ENCODE measurements at places on chromosomes 1 and 21.

- DNase-seq: no peak
Observed at GRCh38 chr1:205071801-205072200, 12.5 kb downstream of the TMEM81 start.

DNA sequence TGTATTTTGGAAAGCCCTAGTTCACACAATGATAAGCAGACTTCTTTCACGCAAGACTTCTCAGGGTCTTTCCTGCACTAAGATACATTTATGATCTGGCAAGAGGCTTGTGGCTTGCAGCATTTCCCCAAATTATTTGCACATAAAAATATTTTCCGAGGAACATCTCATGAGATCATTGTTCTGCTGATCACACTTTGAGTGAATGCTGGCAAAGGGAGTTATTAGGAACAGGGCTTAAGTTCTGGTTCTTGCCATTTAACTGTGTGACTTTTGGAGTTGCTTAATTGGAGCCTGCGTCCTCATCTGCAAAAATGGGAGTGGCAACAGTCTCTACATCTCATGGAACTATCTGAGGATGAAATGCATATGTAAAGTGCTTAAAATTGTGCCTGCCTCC is 50.2 kb downstream of the GADD45A start:
- no peak for DNase-seq

DNA sequence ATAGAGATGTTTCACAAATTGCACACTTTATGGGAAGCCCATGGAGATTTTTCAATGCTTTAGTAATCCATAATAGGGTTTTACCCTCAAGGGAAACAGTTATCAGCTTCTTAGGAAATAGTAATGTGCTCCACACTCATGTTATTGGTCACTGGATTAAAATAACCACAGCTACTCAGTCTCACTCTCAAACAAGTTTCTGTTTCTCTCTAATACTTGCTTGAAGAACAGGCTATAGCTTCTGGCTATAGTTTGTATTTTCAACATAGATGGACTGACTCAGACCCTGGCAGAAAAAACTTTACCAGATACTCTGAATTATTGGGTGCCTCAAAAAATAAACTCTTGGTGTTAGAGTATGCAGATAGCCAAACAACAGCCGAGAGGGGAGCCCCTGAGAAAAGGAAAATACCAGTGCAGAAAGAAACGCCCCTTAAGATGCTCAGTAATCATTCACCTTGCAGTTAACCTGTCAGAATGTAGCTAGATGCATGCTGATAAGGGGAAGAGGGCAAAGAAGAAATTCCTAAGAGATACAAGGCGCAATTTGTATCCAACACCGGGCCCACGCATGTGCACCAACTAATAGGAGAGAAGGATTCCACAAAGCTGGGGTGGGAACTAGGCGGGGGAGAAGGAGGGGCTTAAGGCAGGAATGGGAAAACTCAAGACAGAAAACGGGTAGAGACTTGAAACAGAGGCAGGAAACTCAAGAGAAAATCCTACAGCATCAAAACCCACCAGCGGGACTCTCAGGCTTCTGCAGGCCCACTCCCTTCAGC is 30.4 kb upstream of the PDE4B start:
- DNase-seq: no peak

DNA sequence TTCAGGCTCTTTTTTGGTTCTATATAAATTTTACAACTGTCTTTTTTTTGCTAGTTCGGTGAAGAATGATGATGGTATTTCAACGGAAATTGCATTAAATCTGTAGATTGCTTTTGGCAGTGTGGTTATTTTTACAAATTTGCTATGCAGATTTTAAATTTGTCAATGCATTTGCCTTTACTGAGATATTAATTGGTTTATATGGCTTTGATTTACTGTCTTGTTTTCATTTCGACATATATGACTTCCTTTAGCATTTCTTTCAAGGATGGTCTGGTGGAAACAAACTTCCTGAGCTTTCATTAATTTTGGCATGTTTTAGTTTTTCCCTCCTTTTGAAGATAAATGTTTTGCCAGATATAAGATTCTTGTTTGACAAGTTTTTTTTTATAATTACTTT is 1522.5 kb upstream of the PRMT6 start:
- no peak for DNase-seq

- no peak for DNase-seq
Observed at GRCh38 chr1:212982430-212983152, 32.2 kb downstream of the VASH2 start.

DNA sequence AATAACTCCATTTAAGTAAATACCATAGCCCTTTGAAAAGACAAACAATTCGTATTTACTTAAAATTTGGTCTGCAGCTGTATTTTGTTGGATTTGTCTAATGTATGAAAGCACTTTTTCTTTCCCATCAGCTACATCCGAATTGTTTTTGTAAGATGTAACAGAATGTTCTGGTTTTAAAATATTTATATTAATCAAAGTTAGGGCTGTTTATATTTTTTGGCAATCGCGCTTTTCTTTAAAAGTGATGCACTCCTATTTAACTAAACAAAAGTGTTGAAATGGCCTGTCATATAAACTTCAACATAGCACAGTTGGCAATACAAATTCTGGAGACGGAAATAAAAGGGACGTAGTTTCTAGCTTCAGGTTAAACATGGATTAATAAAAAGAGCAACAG is 216.3 kb upstream of the ADGRL2 start:
- DNase-seq: no peak

DNA sequence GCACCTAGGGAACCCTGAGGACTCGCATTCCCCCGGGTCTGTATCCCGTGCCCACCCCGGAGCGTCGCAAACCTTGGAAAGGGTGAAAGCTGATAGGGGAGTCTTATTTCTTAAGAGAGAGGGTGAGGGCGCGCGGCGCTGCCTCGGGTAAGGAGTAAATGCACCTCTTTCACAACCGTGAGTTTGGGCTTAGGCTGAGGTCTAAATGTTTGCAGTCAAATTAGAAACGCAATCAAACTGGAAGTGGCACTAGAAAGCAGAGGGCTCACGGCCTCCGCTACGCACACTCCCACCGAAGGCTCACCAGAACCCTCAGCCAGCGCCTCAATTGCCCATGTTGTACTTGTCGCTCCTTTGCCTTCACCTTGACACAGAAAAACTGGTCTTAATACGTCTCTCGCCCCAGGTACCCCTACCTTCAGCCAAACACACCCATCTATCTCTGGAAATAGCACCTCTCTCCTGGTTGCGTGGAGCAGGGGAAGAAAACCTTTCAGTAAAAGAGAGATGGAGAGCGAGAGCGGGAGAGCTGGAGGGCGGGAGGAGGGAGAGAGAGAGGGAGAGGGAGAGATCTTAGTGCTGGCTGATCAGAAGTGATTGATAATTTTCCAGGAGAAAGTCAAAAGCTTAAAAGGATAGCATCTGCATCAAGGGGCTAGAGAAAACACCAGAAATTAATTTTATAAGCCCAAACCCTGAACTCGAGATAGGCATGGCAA is 1.7 kb upstream of the HLX start:
- no peak for DNase-seq
